Colonic mucosa (tissue), 4 donors: ENCODE measurements at places on chromosomes 5 and 9. TPM values are rescaled to one million over a fixed set of nuclear protein-coding genes. Genes with fewer than 3 reads are reported as not detected.

DNA sequence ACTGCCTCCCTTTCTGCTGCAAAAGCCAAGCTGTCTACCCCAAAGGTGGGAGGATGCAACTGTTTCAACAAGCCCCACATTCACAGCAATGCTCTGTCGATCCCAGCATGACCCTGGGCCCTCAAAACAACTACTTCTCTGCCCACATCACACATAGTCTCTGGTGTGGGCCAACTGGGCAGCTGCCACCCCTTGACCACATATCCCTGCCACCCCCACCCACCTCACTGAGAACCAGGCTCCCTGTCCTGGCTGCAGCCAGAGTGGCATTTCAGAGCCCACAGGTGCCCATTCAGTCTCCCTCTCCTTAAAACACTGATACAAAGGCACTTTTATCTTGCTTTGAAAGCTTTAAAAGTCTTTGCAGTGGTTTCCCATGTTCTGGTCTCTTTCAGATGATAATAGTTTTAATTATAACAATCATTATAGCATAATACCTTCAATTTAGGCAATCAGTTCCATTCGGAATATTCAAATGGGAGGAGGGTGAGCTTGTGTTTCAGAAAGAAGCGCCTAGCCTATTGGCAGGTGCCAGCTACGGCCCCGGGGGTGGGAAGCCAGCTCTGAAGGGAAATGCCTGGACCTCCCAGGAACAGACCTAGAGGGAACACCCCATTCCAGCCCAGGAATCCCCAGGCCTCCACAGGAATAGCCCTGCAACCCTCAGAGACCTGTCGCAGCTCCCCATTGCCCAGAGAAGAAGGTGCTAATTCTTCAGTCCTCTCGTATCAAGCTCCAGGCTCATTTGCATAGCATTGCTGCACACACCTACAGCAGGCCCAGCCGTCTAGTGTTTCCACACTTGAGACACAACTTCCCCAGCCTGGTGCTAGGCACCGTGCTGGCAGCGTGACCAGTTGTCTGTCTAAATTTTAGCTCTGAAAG, 90.8 kb downstream of the C5orf15 start:
- DNase-seq = no peak

KCNN2 gene
- total RNA-seq = 0.69 TPM

- DNase-seq = no peak
Measured at GRCh38 chr5:111645303-111645838, 111.6 kb downstream of the NREP start.

TMEM252 gene
- not detected for total RNA-seq

DNA sequence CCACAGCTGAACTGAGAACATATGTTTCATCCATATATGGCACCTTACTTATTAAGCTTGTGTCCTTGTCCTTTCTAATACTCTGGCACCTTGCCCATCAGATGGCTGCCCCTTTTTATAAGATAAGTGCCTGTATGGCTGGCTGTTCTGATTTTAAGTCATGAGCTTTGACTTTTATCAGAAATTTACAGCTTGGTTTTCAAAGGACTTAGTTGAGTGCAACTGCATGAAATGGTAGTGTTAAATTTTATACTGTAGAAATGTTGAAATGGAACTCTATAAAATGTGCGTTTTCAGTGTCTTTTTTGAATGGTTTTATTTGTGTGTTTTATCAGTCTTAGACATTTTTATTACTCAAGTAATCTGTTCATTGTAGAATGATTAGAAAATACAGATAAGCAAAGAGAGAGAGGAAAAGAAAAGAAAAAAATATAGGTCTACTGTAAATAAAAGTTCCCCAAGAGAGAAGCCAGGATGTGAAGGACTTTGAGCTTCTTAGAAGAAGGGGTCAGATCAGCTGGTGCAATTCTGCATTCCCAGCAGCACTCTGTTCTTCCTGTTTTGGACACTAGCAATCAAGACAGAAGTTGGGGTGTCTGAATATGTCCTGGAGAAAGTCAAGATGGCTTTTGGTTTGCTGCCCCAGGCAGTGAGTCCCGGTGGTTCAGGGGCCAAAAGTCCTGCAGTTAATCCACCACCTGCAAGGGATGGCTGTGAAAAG, 38.9 kb downstream of the ARHGAP26 start:
- DNase-seq = no peak

DNA sequence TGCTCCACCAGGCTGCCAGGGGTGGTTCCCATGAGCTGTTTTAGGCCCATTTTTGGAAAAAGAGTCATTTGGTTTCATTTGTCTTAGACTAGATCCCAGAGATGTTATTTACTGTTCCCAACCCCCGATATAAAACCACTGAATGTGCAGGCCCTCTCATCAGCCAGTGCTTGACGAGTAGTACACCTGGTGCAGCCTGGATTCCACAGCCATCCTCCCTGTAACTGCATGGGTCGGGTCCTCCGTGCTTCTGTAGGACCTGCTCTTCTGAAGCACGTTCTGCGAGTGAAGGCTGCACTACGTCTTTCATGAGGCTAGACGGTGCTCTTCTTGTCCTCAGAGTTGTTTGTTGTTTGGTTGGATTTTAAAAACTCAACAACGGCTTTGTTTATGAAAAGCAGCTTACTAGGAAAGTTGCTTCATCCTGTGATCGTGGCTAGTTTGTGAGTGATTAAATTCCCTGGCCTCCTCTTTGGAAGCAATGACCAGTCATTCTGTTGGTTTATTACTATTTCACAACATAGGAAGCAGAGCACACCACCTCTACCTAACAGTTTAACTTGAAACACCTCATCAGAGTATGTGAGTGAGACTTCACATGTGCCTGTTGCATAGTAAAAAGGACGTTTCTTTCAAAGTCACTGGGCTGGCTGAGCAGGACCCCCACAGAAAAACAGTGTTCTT, 135.2 kb downstream of the AOPEP start:
- DNase-seq = no peak

DNA sequence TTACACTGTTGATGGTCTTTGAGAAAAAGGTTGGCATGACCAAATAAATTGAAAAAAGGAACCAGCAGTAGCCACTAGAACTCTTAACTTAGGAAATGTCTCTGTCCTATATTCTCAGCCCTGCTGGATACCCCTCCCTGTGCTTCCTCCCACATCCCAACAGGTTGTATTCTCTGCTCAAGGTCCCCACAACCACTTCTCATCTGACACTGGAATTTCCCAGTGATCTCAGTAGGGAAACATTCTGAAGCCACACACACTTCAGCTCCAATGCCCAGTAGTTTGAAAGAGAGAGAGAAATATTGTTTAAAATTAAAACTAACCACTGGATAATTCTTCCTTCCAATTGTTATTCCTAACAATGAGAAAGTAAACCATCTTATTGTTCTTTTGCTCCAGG, 30.0 kb upstream of the NREP start:
- DNase-seq = no peak

GRCh38 chr9:108382310-108382709, 473.5 kb downstream of the ACTL7B start:
- no peak for DNase-seq

- no peak for DNase-seq
Measured at GRCh38 chr9:106339882-106340281, 523.1 kb upstream of the ZNF462 start.

DNA sequence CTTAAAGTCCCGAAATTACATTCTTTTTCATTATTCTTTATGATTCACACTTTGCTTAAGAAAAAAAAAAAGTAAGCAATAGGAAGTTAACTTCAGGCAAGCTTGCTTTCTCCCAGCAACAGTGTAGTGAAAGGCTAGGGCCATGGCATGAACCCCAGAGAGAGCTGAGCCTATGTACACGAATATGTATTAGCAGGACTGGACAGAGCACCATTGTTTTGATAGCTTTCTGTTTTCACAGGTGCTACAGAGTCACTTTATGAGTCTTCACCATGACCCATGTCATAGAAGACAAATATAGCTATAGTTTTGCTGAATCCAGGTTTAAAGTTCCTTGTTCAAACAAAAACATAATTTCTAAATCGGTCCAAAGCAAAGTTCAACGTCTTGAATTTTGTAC, 199.2 kb downstream of the ADAMTSL1 start:
- no peak for DNase-seq

GRCh38 chr5:14036947-14037346, 92.5 kb upstream of the DNAH5 start:
- no peak for DNase-seq

DNA sequence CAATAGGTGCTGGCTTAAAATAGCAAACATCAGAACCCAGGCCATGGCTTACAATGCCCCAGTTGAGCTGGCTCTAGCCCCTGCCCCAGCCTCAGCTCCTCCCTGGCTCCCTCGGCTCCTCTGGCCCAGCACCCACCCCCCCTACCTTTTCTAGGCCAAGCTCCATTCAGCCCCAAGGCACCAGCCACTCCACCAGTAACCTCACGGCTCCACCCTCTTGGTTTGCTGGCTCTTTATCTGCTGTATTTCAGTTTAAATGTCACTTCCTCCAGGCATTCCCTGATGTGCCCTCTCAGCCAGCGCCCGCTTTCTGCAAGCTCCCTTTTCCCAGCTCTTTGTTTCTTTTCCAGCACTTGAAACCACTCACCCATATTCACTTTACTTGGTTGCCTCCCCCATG, 10.6 kb downstream of the C1QTNF2 start:
- DNase-seq = peak; percentile 30
